ENCODE measurements at places on chromosomes 2 and 18. TPM values are rescaled to one million over a fixed set of nuclear protein-coding genes. Genes with fewer than 3 reads are reported as not detected.

Gene FBXO15
- 0.60 TPM for total RNA-seq

Gene CCDC85A
- 1.9 TPM for total RNA-seq

Gene NYAP2
- not detected for total RNA-seq

Gene ITGA4
- total RNA-seq, result 1.2 TPM

Gene FOXI3
- total RNA-seq, result not detected

Gene MEIS1
- total RNA-seq, result 12.7 TPM

Gene CPLX4
- total RNA-seq, result not detected

Gene UNC50
- 45.4 TPM for total RNA-seq

Gene MYO1B
- 28.8 TPM for total RNA-seq

Gene ADGRF3
- not detected for total RNA-seq

Gene CTIF
- 30.2 TPM for total RNA-seq

Gene CRYBA2
- total RNA-seq, result not detected

Gene RFTN2
- total RNA-seq, result 1.4 TPM

Gene UGT1A10
- total RNA-seq, result not detected

Gene HSBP1L1
- 25.0 TPM for total RNA-seq

Gene STPG4
- 1.4 TPM for total RNA-seq

Gene TANC1
- 260 TPM for total RNA-seq

Gene ABCA12
- total RNA-seq, result 55.9 TPM

Gene IGFBP5
- total RNA-seq, result 122 TPM

Gene TRIM43B
- not detected for total RNA-seq

Gene PLEKHB2
- 55.6 TPM for total RNA-seq

Gene DYNAP
- not detected for total RNA-seq

Gene FBXO48
- total RNA-seq, result 2.2 TPM

Gene CAPN14
- total RNA-seq, result 0.70 TPM

Gene CRACDL
- 11.0 TPM for total RNA-seq

Gene ASXL3
- total RNA-seq, result 1.3 TPM

All from suprapubic skin (tissue), 4 donors.